SHP77 treated with DMSO at 0.1 percent for 48 hours (cell line): ENCODE measurements at places on chromosomes 11 and 22.

- DNase-seq, result no peak
Measured at GRCh38 chr11:837990-838307, 4.4 kb downstream of the POLR2L start.

GRCh38 chr11:1017269-1018005, 19.1 kb downstream of the MUC6 start:
- DNase-seq, result no peak

GRCh38 chr22:42961810-42962209, 53.1 kb downstream of the PACSIN2 start:
- DNase-seq, result no peak

DNA sequence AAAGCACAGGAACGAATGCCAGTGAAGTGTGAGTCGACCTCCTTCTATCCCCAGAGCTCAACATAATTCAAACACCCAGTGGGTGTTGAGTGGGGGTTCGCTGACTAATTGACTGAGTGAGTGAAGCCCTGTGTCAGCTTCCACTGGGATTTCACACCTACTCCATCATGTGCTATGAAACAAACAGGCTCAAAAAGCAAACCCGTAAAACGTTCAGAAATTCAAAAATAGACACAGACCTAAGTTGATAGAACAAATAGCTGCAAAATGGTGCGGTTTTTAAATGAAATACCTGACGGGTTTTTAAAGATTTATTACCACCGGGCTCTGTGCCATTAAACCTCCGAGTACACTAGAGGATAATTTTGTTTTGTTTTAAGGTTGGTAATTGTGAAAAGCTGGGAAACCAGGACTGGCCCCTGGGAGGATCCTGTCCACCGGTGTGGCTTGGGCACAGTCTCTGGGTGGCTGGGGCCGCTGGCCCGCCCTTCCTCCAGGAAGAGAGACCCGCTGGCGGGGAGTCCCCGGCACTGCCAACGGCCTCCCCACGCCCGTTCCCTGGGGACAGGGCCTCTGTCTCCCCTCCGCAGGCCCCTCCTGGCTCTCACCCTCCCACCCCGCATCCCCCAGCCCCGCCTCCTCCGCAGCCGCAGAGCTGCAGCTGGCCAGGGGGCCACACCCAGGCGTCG, 13.6 kb downstream of the KCNJ5 start:
- no peak for DNase-seq

DNA sequence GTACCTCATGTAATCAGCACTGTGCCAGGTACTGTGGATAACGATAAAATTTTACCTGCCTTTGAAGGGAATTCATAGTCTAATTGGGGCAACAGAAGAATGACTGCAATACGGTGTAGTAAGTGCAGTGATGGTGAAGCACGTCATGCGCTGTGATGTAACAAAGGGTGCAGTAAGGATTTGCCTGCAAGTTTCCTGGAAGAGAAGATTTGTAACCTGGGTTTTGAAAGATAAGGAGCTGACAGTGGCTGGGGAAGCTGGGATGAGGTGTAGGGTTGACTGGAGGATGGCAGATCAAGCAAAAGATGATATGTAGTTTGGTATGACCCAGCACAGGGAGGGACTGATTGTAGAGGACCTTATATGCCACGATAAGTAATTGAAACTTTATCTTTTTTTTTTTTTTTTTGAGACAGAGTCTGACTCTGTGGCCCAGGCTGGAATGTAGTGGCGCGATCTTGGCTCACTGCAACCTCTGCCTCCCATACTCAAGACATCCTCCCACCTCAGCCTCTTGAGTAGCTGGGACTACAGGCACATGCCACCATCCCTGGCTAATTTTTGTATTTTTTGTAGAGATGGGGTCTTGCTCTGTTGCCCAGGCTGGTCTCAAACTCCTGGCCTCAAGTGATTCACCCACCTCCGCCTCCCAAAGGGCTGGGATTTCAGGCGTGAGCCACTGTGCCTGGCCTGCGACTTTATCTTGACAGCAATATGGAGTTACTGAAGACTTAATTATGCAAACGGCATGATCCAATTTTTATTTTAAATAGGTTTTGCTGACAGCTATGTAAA, 11.3 kb downstream of the SDHD start:
- DNase-seq, result no peak

GRCh38 chr11:17014321-17014832, at the start of gene PLEKHA7:
Gene PLEKHA7 (minus strand): TSS chr11:17014414. CDS start chr11:17014401, 13 bp downstream.
- no peak for DNase-seq
